ENCODE measurements at places on chromosomes 2 and 18. TPM values are rescaled to one million over a fixed set of nuclear protein-coding genes. Genes with fewer than 3 reads are reported as not detected.

Gene GPAT2
- not detected for total RNA-seq

DNA sequence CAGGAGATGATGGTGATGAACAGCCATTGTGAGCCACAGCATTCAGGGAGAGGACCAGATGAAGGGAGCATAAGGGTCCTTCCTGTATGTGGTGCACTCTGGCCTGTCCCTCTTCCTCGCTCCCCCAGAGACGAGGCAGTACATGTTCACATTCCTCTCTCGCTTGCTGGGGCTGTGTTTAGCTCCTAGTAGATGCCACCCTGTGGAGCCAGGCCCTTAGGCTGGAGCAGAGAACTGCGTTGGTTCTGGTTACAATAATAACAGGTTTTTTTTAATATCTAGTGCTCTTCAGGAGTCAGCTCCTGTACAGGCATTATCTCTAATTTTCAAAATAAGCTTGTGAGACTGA is 171.1 kb upstream of the MYT1L start:
- no peak overlapping the region for H3K4me3 ChIP-seq
- no peaks in the 10 kb centered on the region for H3K36me3 ChIP-seq
- H3K27ac ChIP-seq, result no peak overlapping the region

- no peak overlapping the region for H3K4me3 ChIP-seq
- no peaks in the 10 kb centered on the region for H3K27me3 ChIP-seq
- H3K4me1 ChIP-seq, result peaks cover under 1% of the 10 kb centered on the region
- DNase-seq, result no peak
- no peak overlapping the region for H3K27ac ChIP-seq
- H3K36me3 ChIP-seq, result peaks cover 17% of the 10 kb centered on the region
Observed at GRCh38 chr2:39018638-39019037, 102.2 kb downstream of the SOS1 start.

- no peak for DNase-seq
- peaks cover 40% of the 10 kb centered on the region for H3K4me1 ChIP-seq
- peaks cover 1% of the 10 kb centered on the region for H3K36me3 ChIP-seq
- H3K27ac ChIP-seq, result peak overlapping the region; percentile 90
- peak overlapping the region; percentile 90 for H3K4me3 ChIP-seq
Observed at GRCh38 chr2:20650393-20650876, 463 bp downstream of the HS1BP3 start.

GRCh38 chr2:19461504-19462255 is 103.3 kb upstream of the OSR1 start:
- peaks cover 3% of the 10 kb centered on the region for H3K4me1 ChIP-seq
- H3K4me3 ChIP-seq, result no peak overlapping the region
- H3K27ac ChIP-seq, result no peak overlapping the region
- DNase-seq, result no peak

Gene KIF1A
- total RNA-seq, result 4.3 TPM

- no peak for DNase-seq
- H3K27me3 ChIP-seq, result no peaks in the 10 kb centered on the region
- peaks cover 54% of the 10 kb centered on the region for H3K4me1 ChIP-seq
- no peak overlapping the region for H3K27ac ChIP-seq
Observed at GRCh38 chr18:35463050-35463449, 34.7 kb downstream of the INO80C start.
